Eye (tissue), 1 donor: ENCODE measurements at places on chromosomes 5 and 9.

DNA sequence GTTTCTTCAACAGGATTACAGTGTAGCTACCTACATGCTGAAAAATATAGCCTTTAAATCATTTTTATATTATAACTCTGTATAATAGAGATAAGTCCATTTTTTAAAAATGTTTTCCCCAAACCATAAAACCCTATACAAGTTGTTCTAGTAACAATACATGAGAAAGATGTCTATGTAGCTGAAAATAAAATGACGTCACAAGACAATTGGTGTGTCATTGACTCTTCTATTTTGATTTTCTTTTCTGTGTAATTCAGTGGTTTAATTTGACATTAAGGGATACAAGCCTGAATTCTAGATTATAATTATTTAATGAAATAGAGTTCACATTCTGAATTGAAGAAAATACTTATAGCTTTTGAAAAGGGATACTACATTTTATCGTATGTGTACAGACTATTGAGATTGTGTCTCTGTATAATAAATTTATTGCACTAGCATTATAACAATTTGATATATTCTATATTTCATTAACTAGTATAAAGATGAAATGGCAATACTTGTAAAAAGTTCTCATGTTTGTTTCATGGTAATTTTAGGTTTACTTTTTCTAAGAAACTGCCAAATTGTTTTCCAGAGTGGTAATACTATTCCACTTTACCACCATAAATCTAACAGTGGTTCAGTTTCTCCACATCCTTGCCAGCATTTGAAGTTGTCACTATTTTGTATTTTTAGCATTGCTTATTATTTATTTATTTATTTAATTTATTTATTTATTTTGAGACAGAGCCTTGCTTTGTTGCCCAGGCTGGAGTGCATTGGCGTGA, 18.7 kb downstream of the ANXA1 start:
- no peak for DNase-seq

- peak; percentile 94 for DNase-seq
These were observed 2.1 kb upstream of the NFIB start for GRCh38 chr9:14315875-14316601.

DNA sequence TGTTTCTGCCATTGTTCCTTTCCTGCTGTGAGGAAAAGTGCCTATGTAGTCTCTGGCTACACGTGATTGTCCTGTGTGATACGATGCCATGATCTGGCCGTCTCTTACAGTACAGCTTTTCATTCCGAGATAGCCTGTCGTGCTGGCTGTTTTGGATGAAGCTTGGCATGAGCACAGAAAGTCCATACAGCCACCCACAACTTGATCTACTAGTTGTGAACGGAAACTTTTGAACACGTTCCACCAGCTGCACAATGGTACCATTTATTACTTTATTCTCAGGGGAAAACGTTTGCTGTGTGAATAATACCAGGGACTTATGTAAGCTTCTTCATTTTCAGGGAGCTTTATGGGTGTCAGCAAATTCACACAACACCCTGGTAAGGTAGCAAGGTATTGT, 217.6 kb upstream of the ANKRD55 start:
- no peak for DNase-seq

DNA sequence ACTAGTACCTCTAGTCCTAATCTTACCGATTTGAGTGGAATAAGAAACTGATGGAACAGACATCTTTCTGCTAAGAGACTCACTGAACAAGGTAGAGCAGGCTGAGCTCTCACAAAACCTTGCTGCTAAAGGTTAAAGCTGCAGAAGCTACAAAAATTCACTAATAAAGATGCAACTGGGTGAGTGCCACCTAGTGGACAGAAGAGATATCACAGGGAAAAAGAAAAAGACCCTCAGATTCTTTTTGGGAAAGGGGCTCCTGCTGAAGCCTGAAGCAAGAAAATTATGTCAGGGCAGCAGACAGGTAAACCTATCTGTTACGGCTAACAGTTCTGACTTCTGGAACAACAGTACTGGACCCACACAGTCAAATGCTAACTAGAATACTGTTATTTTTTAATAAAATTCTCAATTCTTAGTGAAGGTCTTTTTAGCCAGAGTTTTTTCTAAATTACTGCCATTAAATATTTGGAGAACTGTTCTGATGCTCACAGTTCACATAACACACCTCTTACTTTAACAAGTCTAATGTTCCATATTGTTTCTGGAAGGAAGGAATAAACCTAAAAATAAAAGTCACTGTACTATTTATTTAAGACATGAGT, 51.2 kb downstream of the DIAPH1 start:
- peak; percentile 62 for DNase-seq

- peak; percentile 24 for DNase-seq
These were observed 275.2 kb upstream of the PCSK5 start for GRCh38 chr9:75615284-75615683.

DNA sequence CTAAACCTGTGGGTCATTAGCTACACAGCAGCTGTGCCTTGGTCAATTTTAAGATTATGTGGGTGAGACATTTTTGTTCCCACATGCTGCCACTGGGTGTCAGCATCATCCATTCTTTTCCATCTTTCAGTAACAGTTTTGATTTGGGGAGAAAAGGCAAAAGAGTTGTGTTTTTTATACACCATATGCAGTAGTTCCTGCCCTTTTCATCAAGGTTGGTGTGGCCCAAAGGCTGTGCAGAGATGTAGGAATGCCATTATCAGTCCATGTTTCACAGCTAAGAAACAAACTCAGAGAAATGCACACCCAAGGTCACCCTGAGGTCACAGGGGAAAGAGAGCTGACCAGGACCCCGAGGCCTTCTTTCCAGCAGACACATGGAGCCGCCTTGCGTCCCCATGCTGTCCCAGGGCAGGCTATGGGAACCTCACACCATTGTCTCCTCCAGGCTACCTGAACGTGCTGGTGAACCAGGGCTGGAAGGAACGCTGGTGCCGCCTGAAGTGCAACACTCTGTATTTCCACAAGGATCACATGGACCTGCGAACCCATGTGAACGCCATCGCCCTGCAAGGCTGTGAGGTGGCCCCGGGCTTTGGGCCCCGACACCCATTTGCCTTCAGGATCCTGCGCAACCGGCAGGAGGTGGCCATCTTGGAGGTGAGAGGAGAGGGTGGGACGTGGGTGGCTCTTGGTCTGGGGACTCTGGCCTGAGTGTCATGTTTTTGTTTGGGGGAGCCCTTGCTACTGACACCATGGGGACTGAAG, 27.8 kb upstream of the GRPEL2 start:
- peak; percentile 80 for DNase-seq
